Activated naive CD8-positive, alpha-beta T cell treated with anti-CD3 and anti-CD28 coated beads for 36 hours (primary cell): ENCODE measurements at places on chromosomes 12 and 14.

DNA sequence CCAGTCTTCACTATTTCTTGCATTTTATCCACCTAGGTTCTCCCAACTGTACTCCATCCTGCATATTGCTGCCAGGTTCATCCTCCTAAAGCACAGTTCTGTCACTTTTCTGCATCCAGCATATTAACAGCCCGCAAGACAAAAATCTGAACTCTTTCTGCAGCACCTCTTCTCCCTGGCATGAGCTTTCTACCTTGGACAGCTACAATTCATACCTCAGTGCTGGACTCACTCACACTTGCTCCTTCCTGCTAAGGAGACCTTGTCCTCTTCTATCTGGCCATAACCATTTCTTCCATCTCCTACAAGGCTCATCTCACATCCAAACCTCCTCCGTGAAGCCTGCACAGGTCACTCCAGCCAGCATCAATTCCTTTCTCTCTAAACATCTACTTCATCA, 170.1 kb upstream of the GRIP1 start:
- DNase-seq = no peak

GRCh38 chr14:89370781-89371180, 46.3 kb downstream of the FOXN3 start:
- DNase-seq = no peak

DNA sequence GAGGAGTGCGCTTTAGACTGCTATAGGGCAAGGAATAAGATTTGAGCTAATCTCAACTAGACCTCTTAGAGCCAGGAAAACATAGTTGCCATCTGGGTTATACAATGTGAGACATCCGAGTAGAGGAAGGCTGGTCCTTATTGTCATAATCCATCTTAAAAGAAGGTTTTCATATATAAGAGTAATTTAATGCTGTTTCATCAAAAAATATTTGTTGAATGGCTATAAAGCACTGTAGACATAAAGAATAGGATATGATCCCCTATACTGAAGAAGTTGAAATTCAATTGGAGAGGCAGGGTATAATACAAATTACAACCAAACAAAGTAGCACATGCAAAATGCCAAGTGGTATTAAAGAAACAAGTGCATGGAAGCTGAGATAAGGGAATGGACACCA, 294.5 kb downstream of the SSPN start:
- DNase-seq = no peak

DNA sequence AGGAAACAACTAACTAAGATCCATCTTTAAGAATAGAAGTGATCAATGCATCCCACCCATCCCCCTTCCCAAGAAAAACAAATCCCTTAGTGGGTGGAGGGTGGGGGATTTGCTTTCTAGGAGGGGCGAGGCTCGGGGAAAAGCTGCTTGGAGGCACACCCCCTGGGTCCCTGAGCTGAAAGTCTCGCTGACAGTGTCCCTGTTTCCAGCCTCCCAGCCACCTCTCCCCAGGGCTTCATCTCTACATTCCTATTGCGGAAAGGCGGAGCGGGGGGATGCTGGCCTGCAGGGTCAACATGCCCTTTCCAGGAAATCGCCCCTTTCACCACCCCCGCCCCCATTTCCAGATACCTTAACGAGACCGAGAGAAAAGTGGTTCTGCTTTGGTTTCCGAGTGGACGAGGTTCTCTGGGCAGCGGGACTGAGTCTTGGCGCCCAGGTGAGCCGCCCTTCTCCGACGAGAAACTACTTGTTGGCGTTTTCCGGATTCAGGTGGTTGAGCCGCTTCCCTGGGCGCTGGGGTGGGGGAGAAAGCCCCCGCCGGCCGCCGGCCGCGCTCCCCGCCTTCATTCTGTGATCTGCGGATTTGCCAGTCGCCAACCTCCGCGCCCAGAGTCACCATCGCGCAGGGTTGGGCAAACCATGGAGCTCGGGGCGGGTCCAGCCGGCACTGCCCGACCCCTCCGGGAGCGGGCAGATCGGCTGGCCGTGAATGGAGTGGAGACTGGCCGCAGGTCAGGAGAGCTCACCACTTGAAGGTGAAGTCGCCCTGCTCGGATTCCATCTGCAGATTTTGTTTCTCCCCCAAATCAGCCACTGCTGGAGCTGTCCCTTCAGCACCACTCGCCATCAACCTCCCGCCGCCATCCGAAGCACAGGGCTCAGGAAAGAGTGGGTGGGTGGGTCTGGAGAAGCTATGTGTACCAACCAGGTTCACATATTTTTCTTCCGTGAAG, 505 bp downstream of the KCNC2 start:
- DNase-seq = peak; percentile 24

- no peak for DNase-seq
These were observed 3.1 kb upstream of the GOLGA3 start for GRCh38 chr12:132831771-132832170.

DNA sequence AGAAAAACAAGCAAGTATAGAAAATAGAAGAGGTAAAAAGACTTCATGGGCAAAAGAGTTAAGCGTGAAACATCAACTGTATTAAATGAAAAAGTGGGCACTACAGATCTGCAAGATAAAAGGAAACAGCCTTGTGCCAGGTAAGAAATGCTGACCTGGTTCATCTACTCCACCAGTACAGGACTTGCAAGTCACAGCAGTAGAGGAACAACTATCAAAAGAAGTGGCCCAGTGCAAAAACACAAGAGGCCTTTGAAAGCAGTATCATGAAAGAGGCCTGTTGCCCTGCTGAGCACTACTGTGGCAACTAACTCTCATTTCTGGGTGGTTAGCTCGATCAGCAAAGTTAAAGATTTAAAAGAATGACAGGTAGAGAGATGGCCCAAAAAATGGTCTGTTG, 10.5 kb downstream of the DHRS7 start:
- DNase-seq = no peak

- no peak for DNase-seq
These were observed 484 bp downstream of the MIS18BP1 start for GRCh38 chr14:45252366-45253069.

GRCh38 chr12:4147031-4147481, 126.5 kb upstream of the CCND2 start:
- DNase-seq = no peak

DNA sequence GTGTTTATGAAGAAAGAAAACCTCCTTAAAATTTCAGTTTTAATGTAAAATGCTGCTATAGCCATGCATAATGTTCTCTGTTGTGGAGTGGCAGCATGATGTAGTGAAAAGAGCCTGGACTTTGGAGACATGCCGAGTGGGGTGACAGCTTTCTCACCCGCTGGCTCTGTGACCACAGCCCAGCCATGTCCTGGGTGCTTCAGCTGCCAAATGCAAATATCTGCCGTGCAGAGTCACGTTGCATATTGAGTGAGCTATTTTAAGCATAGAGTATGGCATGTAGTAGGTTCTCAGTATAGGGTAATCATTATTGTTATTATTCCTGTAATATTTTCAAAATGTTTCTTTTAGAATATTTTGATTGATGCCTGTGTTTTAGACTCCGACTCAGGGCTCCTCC, 15.5 kb upstream of the TCTN2 start:
- DNase-seq = no peak

GRCh38 chr12:119338593-119339363, 4.2 kb downstream of the CCDC60 start:
- no peak for DNase-seq

DNA sequence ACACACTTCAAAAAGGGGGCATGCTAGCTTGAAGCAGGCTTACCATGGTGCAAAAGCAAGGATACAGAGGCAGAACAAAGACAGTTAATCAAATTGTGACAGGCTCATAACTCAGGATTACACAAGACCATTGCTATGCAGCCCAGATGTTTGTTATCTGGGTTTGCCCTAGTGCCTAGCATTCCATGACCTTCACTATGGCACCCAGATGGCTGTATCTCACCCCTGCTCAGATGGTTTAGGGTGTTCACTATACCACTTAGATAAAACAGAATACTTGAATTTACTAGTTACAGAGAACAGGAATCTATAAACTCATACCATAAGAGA, 56.2 kb downstream of the SDR9C7 start:
- no peak for DNase-seq

DNA sequence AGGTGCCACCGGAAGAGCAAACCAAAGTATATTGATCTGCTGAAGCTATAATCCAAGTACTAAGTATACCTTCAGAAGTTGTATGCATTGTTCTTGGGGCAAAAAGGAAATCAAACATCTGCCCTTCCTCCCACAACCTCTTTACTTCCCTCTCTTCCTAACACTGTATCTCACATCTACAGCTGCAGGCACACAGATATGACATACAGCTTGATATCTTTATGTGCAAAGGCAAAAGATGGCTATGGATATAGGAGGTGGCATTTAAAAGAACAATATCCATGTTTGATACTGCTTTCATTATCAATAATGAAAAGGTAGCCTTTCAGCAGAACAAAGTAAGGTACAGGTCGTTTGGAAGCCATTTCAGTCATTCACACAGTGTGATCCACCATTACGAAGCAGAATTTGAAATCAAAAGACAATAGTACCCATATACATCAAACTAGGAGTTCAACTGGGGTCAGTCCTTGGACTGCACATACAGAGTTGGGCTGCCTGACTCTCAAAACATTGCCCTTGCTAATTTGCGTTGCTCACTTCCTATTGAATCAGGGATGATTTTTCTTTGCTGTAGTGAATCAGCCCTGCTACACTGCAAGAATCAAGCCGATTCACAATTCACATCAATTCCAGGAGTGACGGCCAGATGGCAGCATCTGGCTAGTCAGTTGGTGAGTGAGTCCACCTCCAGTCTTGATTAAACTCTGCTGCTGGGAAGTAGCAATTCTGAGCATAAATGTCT, 8.9 kb downstream of the ANG start:
- DNase-seq = peak; percentile 57

DNA sequence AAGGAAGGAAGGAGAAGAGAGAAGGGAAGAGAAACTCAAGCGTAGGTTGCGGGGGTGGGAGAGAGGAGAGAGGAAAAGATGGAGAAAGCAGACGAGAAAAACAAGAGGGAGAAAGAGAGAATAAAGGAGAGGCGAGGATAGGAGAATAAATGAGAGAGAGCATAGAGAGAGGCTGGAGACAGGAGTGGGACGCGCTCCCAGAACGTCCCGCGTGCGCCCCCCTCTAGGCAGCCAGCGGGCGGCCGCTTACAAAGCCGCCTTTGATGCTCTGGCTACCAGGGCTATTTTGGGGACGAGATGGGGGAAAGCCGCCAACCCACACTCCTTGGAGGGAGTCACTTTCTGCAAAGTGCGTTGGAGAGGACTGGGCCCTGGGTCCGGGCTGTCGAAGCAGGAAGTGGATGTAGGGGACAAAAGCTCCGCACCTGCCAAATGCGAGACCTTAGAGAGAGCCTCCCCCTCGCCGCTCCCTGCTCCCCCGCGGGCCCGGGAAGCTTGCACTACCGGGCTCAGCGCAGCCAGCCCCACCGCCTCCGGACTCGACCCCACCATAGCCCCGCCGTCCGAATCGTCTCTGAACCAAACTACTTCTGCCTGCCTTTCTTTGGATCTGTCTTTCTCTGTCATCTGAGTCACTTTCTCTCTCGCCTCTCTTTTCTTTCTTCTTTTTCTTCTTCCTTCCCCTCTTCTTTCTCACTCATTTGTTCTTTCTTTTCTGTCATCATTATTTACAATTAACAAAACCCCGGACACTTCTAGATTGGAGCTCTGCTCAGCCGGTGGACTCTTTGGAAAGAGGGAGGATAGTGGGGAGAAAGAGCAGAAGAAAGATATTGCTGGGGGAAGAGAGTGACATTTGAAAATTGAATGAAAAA, 8.0 kb downstream of the ASCL1 start:
- DNase-seq = no peak

DNA sequence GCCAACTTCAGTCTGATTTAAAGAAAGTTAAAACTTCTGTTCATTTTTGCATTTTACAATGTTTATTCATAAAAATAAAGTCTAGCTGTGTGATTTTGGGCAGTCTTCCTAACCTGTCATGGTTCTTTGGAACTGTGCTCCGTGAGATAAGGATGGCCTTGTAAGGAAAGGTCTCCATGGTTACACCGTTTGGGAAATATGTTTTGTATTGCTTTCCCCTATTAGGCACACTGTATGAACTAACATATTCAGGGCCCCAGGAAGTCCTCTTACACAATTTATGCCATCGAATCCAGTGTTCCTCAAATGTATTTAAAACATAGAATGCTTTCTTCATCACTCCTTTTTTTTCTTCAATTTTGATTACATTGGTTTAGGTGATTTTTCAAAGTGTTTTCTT, 54.5 kb downstream of the APAF1 start:
- DNase-seq = no peak

- no peak for DNase-seq
These were observed 32.9 kb downstream of the FIGNL2 start for GRCh38 chr12:51815571-51815970.

GRCh38 chr12:10001171-10001776, 2.4 kb upstream of the CLEC1B start:
- DNase-seq = no peak

- DNase-seq = no peak
These were observed 65.8 kb upstream of the COCH start for GRCh38 chr14:30808576-30808975.

DNA sequence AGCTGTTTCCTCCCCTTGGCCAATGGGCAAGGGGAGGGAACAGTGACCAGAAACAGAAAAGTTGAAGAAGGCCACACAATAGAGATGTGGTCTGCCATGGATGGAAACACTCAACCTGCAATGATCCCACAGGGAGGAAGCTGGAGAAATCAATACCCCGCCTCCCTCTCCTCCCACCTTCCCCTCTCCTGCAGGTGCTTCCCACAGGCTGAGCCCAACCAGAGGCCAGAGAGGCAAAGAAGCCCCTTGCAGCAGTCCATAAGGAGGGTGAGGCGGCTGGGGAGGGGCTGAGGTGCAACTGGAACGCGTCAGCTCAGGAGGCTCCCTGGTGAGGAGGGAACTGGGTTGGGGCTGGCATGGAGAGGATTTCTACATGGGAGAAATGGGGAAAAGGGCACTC, 84.0 kb downstream of the RNF34 start:
- DNase-seq = no peak

GRCh38 chr12:122947352-122947792, 18.9 kb downstream of the ABCB9 start:
- DNase-seq = no peak

DNA sequence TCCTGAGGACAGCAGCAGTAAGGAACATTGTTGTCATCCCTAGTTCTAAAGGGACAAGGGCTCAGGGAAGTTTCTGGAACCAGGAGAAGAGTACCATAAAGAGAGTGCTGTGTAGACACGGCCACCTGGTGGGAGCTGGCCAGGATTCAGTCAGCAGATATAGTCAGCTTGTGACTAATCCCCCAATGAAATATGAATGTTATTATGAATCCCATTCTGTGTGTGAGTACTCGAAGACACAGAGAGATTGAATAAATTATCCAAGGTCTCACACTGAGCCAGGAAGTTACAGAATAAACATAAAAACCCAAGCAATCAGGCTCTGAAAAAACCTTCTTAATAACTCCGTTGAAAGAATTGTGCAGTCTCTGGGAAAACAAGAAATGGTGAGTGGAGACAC, 1359.5 kb downstream of the AACS start:
- no peak for DNase-seq
